Stimulated activated CD4-positive, alpha-beta T cell treated with anti-CD3 and anti-CD28 coated beads, Interleukin-1b, Interleukin-23, amount 100 ng/mL, for 1 hour (primary cell): ENCODE measurements at places on chromosomes 1 and 21.

DNA sequence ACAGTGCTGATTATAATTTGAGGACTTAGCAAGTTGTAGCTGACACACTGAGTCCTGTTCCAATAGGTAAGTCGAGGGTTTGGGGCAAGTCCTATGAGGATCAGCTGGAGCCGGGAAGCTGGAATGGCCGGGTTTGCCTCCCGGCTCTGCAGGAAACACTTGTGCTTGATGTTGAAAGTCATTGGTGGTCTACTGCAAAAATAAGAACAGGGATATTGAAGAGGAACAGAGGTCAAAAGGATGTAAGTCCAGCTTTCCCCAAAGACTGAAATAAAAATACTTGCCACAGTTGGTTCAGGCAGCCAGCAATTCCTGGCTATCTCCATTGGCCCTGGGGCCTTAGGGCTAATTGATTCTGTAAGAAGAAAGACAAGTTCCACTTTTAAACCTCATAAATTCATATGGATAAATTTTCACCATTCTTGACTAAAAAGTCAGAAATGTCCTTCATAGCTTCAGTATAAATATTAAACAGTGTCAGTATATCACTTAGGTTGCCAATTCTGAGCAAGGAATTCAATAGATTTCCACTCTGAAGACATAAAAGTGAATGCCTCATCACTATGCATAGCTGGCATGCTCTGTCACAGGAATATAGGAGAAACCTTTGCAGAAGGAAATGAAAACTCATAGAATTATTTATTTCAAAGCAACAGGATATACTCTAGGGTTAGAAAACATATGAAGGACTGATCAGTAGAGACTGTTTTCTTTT, 165.2 kb downstream of the AK5 start:
- DNase-seq, result no peak

- no peak for DNase-seq
Observed at GRCh38 chr1:53362851-53363642, 35.2 kb upstream of the LRP8 start.

DNA sequence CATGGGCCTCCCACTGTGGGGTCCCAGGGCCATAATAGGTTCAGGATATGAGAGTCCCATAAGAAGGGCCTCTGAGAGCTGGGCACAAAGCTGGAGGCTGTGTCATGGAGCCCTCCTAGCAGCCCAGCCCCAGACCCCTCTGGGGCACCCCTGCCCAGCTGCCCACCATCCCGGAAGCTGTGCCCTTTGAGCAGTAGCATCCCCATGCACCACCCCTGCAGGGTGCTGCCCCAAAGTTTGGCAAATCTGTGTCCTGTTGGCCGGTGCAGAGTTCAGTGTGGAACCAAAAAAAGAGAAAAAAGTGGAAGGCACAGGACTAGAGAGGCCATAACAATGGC, 17.6 kb downstream of the TNNT2 start:
- DNase-seq, result no peak

GRCh38 chr1:192066202-192066601, 92.1 kb upstream of the RGS18 start:
- DNase-seq, result no peak

DNA sequence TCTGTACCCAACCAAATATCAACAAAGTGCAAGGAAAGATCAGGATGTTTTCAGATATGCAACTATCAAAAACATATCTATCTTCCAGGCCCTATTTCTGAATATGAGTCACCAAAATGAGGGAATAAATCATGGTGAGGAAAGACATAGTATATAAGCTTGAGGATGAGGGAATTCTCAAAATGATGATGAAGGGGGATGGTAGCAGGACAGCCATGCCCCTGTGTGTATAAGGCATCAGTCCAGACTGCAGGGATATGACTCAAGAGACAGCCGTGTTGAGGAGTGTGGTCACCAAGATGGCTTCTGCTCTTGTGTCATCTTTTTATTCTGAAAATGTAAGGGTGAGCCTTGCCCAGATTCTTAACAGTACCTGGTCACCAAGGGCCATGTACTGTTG, 4.4 kb upstream of the WDR64 start:
- DNase-seq, result no peak

DNA sequence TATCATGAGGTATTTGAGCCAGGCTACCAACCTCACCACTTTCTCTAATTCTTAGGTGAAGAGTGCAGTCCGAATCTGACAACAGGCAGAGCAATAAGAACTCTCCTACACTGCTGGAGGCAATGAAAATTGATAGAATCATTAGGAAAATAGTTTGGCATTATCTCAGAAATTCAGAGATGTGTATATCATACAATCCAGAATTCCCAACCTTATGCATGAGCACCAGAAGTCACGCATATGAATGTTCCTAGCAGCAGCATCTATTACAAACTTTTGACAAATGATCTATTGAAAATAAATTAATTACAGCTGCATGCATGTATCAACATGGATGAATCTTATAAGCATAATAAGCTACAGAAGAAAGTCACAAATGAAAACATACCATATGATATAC, 176.9 kb upstream of the CAMK1G start:
- no peak for DNase-seq

DNA sequence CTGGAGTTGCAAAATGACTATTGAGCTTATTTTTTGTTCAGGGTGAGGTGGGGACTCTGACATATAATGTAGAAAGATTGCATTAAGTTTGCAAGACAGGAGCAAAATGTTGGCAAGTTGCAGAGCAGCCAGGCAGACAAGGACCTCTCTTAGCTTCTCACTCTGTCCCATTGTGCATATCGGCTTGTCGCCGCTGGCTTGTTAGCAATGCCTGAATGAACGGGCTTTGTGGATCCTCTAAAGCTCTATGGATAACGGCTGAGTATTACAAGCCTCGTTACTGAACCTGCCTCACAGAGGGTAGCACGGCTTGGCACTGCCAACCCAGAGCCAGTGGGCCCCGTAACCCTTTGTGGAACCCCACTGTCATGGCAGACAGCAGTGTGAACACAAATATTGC, 68.4 kb downstream of the TNR start:
- DNase-seq, result no peak

DNA sequence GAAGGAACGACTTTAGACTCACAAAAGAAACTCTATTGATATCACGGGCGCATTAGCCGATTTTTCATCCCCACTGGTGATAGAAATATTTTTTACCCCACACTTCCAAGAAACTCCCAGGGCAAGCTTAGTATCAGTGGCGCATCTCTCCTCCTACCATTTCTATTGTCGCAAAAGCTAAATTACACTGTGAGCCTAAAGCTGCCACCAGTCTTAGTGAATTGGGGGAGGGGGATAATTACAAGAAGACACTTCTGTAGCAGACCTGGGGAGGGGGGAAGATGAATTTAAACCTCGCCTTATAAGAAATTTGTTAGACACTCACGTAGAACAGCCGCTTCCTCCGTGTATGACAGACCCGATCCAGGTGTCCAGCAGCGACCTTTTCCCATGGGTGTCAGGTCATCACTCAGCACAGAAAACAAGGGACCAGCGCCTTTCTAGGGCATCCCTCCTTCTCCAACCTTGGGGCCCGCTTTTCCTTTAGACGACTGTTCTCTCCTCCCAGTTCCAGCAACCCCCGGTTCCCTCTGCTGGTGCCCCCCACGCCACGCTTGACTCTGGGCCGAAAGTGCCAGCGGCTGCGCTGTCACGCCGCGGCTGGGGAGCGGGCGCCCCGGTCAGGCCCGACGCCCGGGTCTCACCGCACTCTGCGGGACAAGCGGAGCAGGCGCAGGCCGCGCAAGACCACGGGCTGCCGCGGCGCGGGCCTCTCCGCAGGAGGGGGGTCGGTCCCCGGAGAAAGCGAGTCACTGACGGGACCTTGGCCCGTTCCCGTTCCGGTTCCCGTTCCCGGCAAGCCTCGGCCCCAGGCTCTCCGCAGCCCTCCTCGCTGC, 821 bp downstream of the PHC2 start:
- DNase-seq, result no peak

DNA sequence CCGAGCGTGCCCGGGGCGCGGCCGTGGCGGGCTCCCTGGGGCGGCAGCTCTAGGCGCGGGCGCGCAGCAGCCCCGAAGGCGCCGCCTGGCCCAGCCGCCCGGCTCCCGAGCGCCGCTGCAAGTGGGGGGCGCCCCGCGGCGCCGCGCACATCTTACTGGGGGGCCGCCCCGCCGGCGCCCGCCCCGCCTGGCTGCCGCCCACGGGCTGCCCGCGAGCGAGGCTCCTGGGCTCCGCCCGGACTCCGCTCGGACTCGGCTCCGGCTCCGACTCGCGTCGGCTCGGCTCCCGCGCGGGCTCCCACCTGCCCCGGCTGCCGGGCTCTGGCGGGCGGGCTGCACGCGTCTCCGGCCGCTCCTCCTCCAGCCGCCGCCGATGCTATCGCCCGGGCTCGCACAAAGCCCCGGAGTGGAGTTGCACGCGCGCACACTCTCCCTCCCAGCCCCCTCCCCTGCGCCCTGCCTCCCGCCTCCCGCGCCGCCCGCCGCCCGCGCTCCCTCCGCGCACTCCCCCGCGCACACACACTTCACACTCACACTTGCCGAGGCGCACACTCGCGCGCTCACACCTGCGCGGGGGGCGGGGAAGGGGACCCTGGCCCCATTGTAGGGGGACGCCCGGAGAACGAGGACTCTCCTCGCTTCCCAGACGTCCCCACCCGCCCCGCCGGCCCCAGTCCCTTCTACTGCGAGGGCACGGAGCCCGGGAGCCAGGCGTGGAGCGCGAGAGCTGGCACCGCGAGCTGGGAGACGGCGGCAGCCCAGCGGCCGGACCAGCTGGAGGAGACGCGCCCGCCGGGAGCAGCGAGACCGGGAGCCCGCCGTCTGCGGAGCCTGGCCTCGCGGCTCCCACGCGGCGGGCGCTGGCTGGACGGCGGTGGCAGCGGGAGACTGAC, at the start of gene GRIK3:
TSS of gene GRIK3 (minus strand) at position 395 of the 893 bp plus-strand sequence. CDS start 407 bp downstream, outside the sequence.
- DNase-seq, result no peak

- DNase-seq, result no peak
Observed at GRCh38 chr1:16116625-16117024, 39.2 kb downstream of the EPHA2 start.

DNA sequence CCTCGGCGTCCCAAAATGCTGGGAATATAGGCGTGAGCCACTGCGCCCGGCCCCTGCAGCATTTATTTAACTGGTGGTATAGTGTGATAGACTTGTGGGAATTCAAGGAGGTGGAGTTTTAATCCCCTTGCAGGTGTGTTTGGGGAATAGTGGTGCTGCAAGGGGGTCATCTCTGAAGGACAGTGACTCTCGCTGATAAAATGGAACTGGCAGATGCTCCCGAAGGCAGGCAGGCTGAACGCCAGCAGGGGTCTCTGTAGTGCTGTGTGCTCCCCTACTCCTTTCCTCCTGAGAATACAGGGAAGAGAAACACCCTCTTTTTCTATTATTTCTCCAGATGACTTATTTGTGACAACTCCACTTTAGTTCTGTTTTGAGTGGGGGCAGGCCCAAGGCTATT, 4.0 kb downstream of the OSCP1 start:
- no peak for DNase-seq

- no peak for DNase-seq
Observed at GRCh38 chr1:60600532-60600931, 481.8 kb upstream of the NFIA start.

- no peak for DNase-seq
Observed at GRCh38 chr1:53463961-53464899, 5.0 kb downstream of the DMRTB1 start.

DNA sequence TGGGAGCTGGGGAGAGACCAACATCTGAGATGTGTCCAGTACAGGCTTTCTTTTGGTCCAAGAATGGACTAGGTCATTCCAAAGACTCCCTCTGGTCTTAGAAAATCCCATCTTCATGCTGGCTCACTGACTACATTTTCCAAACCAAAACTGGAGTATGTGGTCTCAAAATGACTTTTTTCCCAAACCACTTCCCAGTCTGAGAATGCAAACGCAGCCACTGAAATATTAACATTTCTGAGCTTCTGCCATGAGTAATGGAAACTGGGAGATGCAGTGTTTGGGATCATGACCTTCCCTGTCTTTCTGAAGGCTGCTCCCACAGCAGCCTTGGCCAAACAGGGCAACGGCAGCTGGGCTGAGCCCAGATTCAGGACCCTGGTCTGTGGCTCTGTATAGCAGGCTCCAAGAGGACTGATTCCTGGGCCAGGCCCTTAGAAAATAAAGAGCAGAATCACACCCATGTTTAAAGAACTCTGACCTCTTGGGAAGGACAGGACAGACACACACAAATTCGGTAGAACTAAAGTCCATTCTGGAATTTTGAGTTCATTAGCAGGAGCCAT, 62.1 kb upstream of the CNTN2 start:
- no peak for DNase-seq

DNA sequence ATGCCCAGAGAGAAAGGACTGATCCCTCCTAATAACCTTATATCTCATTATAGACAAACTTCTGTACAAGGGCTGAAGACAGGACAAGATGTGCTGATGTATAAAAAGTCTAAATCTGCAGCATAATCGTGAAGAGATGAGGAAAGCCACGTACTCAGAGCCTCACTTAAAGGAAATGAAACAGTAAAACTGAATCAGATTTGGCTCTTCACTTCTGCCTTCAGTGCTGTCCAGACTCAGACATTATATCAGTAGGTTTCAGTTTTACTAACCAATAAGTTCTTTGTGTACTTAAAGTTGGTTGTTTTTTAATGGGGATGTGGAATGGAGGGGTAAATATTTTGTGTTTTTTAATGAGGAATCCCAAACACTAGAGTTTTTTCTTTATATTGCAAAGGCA, 45.3 kb upstream of the RGS1 start:
- DNase-seq, result no peak

GRCh38 chr1:33306653-33307493, 14.0 kb downstream of the A3GALT2 start:
- DNase-seq, result no peak

- no peak for DNase-seq
Observed at GRCh38 chr1:25360596-25361581, 22.8 kb downstream of the TMEM50A start.

DNA sequence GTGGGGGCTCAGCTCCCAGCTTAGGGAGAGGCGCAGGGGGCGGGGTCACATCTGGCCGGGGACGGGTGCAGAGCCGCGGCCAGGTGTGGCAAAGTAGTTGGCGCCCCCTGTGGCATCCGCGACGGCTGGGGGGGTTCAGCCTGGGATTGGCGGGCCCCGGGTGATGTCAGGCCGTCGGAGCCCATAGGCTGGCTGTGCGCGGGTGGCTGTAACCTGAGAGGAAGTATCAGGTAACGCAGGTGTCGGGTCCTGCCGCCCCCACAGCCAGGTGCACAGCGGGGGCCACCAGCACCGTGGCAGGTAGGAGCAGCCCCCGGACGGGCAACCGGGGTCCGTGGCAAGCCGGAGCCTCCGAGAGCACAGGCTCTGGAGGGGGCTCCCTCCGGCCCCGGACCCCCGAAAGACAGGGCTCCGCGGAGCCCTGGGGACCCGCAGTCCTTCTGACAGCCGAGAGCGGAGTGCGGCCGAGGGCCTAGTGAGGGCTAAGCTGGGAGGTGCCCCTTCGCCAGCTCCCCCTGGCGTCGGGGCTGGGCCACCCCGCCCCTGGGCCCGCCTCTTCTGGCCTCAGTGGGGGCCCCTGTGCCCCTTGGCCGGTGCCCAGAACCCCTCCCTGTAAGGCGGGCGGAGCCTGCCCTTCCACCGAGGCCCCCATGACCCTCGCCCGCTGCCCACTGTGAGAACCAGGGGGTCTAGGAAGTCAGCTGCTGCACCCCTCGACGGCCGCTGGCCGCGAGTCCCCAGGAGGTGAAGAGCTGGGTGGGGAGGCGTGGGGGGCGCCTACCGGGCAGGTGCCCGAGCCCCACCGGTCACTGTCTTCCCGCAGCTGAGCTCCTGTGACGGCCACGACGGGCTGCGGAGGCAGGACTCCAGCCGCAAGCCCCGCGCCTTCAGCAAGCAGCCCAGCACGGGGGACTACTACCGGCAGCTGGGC, 17.9 kb downstream of the TNFRSF25 start:
- DNase-seq, result no peak

- no peak for DNase-seq
Observed at GRCh38 chr1:8962812-8963530, 17.3 kb downstream of the CA6 start.

GRCh38 chr21:27645285-27645684, 678.4 kb upstream of the ADAMTS5 start:
- DNase-seq, result no peak

GRCh38 chr1:98296681-98297080, 364.8 kb upstream of the SNX7 start:
- no peak for DNase-seq
